ENCODE measurements at places on chromosomes 2 and 18.

GRCh38 chr2:1744446-1745170 is at the start of gene PXDN:
Gene PXDN, minus strand, starts transcription at chr2:1744515. Its CDS starts 60 bp downstream, at chr2:1744455.
- no peak for DNase-seq

- DNase-seq, result no peak
Measured at GRCh38 chr2:10966056-10966455, 54.3 kb downstream of the KCNF1 start.

DNA sequence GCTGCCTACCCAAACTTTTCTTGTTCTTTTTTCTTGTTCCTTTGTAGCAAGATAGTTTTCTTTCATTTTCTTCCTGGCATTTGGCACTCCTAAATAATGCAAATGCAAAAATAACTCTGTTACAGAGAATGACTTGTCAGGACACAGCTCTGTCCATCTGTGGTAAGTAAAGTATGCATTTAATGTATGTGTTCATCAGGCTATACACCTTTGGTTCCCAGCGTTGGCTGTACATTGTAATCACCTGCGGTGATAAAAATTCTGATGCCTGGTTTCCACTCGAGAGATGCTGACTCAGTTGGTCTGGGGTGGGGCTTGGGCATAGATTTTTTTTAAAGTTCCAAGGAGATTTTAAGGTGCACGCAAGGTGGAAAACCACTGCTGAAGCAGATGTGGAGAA is at the start of gene SERPINB13:
Gene SERPINB13 (plus strand): TSS at position 378 of the 400 bp plus-strand sequence. CDS start 1,325 bp downstream, outside the sequence.
- no peak for DNase-seq

- no peak for DNase-seq
Measured at GRCh38 chr2:151200844-151201243, 60.8 kb downstream of the RBM43 start.

DNA sequence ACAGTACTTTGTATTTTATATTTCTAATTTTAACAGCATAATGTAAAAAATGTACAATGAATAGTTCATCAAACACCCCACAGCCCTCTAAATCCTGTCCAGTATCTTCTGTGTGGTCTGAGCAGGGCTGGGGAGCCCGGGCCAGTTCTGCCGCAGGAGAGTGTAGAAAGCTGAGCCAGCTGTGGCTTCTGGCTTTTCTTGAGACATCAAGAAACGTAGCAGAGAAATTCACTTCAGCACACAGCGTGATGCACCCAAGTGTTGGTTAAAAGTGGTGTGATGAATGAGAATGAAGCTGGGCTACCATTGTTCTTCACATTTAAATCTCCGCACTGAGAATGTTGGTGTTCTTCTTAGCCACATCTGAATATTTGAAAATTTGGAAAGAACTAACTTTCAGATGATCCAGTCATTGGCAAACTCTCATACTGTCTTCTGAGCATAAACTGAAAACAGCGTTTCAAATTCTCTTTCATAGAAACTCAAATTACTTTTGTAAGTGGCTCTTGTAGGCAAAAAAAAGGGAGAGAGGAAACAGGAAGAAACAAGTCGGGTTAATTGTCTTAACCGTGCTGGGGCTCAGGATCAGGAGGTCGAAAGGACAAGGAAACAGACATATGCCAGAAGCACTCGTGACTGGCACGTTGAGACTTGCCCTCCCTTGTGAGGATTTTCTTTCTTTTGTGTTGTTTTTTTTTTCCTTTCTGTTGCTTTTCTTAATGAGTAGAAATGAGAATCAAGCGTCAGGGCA is 23.4 kb upstream of the TMEM87B start:
- DNase-seq, result peak; percentile 47

DNA sequence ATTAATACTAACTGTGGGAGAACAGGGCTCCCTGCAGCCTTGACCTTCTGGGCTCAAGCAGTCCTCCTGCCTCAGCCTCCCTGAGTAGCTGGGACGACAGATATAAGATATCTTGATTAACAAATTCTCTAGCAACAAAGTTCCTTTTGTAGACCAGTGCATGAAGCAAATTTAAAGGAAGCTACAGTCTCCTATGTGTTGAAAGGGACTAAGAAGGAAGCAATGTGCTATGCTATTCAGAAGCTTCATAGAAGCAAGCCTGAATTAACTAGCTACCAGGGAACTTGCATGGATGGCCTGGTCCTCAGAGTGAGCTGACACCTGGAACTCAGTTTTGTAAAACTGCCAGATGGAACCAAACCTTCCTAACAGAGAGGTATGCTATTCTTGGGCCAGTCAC is 33.2 kb downstream of the RAPH1 start:
- peak; percentile 23 for DNase-seq

- no peak for DNase-seq
Measured at GRCh38 chr2:27527182-27527581, 30.5 kb downstream of the GCKR start.

- peak; percentile 89 for DNase-seq
Measured at GRCh38 chr2:172285010-172285621, 142.3 kb upstream of the ITGA6 start.

GRCh38 chr2:181022652-181023051 is 42.2 kb downstream of the UBE2E3 start:
- DNase-seq, result no peak

DNA sequence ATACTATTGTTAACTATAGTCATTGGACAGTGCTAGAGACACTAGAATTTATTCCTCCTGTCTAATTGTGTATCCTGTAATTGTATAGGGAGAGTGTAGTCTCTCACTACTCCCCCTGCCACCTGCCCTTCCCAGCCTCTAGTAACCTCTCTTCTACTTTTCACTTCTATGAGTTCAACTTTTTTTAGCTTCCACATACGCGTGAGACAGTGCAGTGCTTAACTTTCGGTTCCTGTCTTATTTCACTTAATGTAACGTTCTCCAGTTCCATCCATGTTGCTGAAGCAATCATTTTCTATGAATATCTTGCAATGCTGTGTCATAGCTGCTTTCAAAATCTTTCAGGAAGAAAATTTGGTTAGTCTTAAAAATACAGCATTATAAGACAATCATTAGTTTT is 22.8 kb upstream of the RUFY4 start:
- peak; percentile 98 for DNase-seq

GRCh38 chr2:73528688-73529087 is 113.5 kb downstream of the NAT8 start:
- DNase-seq, result no peak

DNA sequence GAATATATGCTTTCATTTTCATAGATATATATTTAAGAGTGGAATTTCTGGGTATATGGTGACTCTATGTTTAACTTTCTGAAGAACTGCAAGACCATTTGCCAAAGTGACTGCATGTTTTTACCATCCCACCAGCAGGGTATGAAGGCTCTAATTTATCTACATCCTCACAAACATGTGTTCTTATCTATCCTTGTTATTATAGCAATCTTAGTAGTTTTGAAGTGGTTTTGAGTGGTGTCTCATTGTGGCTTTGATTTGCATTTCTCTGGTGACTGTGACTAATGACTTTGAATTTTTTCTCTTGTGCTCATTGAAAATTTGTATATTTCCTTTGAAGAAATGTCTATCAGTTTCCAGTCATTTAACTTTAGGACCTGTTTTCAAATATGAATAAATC is 310.2 kb upstream of the NRP2 start:
- DNase-seq, result no peak

DNA sequence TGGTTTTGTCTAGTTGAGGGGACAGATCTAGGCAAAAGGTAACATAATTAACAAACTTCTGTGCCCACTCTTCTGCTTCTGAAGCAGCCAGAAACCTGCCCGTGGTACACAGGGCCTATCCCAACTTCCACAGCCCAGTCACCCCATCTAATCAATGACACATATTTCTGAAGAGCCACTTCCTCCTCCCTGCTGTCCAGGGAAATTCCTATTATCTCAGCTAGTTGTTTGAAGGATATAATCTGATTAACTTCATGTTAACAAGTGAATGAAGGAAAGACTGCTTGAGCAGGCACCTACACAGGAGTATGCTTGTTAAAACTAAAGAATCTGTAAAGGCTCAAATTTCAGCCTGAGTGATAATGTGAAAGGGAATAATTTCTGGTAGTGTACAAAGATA is 61.4 kb downstream of the CCDC148 start:
- peak; percentile 19 for DNase-seq

DNA sequence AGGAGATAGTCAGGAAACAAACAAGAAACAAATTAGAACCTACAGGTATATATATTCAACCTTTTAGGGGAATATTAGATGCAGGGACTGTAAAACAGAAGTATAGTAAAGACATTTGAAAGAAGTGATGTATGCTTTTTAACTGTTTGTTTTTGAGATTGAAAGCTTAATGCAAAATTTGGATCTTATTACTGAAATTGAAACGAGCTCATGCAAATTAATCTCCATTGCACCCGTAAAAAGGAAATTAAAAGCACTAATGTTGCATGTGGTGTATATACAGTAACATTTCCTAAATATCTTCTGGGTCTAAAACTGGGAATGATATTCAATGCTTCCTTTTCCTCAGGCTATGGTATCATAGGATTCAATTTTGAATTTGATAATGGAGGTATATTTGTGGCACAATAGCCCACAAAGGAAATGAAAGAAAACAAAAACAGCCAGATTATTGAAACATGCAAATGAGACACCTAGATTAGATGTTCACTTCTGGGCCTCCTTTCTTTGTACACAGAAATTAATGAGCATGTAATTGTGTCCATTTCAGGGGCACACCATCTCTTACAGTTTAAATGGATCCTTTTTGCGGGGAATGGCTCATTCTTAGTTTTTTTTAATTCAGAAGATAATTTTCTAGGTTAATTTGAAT is 1.6 kb upstream of the ELOA2 start:
- DNase-seq, result no peak

- no peak for DNase-seq
Measured at GRCh38 chr2:79831961-79832360, 319.1 kb downstream of the CTNNA2 start.

- no peak for DNase-seq
Measured at GRCh38 chr18:30135938-30136337, 906.6 kb downstream of the DSC3 start.

- DNase-seq, result no peak
Measured at GRCh38 chr2:80333886-80334285, 29.3 kb upstream of the LRRTM1 start.

GRCh38 chr18:47512056-47512455 is 260.6 kb upstream of the SKOR2 start:
- no peak for DNase-seq

DNA sequence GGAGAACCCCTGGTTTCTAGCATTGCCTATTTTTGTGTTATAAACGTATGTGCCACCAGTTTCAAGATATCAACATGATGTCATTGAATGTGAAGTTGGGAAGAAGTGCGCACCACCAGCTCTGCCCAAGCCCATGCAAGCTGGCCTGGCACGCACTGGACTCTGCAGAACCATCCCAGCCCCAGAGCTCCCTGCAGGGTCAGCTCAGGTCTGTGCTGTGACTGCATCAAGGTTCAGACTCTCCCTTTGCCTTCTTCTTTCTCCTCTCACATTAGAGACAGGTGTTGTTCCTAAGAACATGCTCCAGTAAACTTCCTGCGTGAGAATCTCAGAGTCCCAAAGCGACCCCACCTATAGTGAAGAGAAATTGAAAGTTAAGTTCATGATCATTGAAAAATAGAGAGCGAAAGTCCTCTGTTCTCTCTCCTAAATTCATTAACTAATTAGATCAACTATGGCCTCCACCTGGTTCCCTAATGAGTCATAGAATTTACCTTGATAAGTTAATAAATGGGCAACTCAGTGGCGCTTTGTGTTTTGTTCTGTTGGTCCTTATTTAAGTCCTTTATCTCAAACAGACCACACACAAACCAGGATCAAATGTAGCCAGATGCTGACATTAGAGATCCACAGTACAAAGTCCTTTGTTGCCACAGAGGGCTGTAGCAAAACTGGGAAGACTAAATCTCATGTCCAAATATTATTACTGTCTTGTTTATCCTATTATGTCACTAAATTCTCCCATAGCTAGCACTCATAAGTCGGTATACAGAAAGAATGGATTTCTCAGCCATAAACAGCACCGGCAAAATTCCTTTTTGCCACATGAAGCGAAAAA is 432.3 kb downstream of the STK39 start:
- no peak for DNase-seq

DNA sequence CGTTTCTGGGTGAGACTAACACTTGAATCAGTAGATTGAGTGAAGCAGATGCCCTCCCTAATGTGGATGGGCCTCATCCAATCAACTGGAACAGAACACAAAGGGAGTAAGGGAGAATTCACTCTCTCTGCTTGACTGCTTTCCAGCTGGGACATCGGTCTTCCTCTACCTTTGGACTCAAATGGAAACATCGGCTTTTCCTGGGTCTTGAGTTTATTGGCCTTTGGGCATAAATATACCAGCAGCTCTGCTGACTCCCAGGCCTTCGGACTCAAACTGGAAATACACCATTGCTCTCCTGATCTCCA is 311.6 kb downstream of the STK39 start:
- no peak for DNase-seq

DNA sequence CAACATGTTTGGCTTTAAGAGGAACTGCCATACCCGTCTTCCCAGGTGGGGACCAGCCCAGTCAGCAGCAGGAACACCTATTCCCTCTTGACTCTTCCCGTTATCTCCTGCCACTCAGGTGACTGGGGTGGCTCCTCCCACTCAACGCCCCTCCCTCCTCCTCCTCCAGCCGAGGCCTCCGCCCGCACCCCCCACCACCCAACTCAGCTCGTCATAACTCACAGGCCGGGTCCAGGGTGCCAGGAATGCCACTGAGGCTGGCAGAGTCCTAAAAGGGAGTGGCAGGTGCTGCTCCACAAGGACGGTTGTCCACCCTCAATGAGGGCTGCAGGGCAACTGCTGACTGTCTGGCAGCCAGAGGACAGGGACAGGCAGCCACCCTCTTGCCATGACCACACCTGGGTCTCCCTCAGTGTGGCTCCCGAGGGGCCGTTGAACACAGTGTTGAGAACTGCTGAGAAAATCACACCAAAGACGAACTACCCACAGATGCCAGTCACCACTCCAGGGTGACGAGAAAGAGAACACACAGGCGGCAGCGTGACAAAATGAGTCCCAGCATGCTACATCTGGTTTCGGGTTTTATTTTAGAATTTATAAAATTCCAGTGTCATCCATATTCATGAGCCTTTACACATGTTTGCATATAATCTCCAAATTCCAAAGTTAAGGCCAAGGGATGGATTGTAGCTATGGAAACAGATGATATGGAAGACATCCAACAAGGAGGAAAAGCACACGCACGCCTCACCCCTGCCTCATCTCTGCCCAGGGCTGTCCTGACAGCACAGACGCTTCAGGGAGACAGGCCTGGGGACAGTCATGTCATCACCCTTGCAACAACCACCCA is 38.5 kb downstream of the ANO7 start:
- DNase-seq, result no peak

DNA sequence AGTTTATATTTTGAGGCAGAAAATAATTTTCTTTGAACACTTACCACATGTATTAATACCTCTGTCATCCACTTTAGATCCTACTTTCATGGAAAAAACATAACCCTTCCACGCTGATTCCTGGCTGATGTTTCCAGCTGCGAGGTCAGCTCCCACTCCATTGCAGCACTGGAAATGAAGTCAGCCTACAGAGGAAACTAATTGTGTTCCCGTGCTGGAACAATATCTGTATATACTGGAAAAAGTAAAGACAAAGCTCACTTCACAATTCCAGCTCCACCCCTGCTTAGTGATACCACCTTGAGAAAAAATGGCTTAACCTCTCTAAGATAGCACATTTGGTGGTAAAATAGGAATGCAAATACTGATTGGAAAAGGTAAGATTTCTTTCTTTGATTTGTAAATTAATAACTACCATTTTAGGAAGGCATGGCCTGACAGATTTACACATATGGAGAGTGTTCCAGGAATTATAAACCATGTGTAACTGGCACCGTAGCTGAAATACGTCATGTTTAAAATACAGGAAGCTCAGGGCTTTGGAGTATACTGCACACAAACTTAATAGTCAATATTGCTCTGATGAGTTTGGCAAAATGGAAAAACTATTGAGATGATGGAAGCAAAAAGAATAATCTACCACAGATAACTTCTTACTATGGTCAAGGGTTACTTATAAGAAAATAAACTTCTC is 90.0 kb downstream of the TRIB2 start:
- DNase-seq, result no peak

GRCh38 chr2:101356055-101356454 is 31.2 kb downstream of the CREG2 start:
- DNase-seq, result no peak
